Cardiac septum (tissue), 1 donor: ENCODE measurements at places on chromosomes 2 and 18. TPM values are rescaled to one million over a fixed set of nuclear protein-coding genes. Genes with fewer than 3 reads are reported as not detected.

TRIM43 gene
- not detected for total RNA-seq

AQP12A gene
- total RNA-seq: not detected

SIGLEC15 gene
- total RNA-seq: not detected

CXCR2 gene
- 2.2 TPM for total RNA-seq

GPR155 gene
- 10.9 TPM for total RNA-seq

ASB18 gene
- total RNA-seq: 44.4 TPM

VWC2L gene
- 0.08 TPM for total RNA-seq

KCNJ3 gene
- total RNA-seq: 3.4 TPM

ZFAND2B gene
- 23.9 TPM for total RNA-seq

CABYR gene
- 0.59 TPM for total RNA-seq

AOX1 gene
- 1.5 TPM for total RNA-seq

TDRD15 gene
- not detected for total RNA-seq

KCNF1 gene
- 0.27 TPM for total RNA-seq

REG3G gene
- not detected for total RNA-seq

ZAP70 gene
- total RNA-seq: 1.2 TPM

CEBPZ gene
- total RNA-seq: 31.4 TPM

SNTG2 gene
- 1.0 TPM for total RNA-seq

PRSS56 gene
- not detected for total RNA-seq

KLHL29 gene
- 1.6 TPM for total RNA-seq

TANC1 gene
- total RNA-seq: 55.6 TPM

ACVR1C gene
- 0.59 TPM for total RNA-seq

EVX2 gene
- total RNA-seq: not detected

TUBA4B gene
- not detected for total RNA-seq

POTEJ gene
- not detected for total RNA-seq

HOXD12 gene
- not detected for total RNA-seq

ERMN gene
- not detected for total RNA-seq

TP53I3 gene
- total RNA-seq: 8.3 TPM

LINC00305 gene
- not detected for total RNA-seq

SLC38A11 gene
- 0.51 TPM for total RNA-seq

POTEF gene
- total RNA-seq: not detected

TBC1D8 gene
- 52.3 TPM for total RNA-seq

FAP gene
- 10.4 TPM for total RNA-seq
